ENCODE measurements at places on chromosomes 11 and 22. TPM values are rescaled to one million over a fixed set of nuclear protein-coding genes. Genes with fewer than 3 reads are reported as not detected.

Gene RIMBP3C
- total RNA-seq: 0.07 TPM

Gene UPB1
- 0.16 TPM for total RNA-seq

DNA sequence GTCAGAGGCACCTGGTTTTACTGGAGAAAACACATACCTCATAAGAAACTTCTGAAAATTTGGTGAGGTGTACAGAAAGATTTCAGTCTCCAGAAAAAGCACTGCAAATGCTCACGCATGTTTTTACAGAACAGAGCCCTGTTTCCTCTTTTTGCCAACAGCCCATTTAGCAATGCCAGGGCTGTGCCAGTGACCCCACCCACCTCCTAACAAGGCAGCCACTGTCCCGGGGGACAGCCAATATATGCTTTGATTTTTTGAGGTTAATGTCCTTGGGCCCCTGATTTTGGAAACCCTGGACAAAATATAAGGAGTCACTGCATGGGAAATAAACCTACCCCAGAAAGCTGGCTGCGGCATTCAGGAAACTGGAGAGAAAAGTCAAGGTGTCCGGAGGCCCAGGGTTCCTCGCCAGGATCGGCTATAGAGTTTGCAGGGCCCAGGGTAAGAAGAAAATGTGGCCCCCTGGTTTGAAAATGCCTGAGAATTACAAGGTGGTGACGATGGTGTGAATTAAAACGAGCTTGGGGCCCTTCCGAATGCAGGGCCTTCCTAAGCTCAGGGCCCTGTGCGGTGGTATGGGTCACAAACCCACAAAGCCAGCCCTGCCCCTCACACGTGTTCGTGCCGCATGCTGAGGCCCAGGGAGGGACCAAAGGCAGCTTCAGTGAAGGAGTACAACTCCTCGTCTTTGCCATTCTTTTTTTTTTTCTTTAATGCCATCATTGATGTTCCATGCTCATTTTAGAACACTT is 71.1 kb upstream of the WNT7B start:
- DNase-seq: no peak

- DNase-seq: no peak
Observed at GRCh38 chr22:27993774-27994350, 74.8 kb upstream of the PITPNB start.

DNA sequence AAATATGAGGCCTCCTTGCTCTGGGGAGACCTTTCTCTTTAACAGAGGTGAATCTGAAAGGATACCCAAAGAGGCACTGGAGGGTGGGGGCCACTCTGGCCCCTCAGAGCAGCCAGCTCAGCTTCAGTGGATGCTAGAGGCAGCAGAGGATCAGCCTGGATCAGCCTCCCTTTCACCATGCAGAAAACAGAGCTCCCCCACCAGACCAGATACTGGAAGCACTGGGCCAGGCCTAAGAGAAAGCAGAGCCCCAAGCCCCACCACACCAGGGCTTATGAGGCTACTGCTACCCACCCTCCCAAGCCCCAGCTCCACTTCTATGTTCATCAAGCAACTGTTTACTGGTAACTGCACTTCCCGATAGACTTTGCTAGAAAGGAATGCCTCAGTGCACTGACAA is 4.0 kb upstream of the SLC43A3 start:
- DNase-seq: no peak

DNA sequence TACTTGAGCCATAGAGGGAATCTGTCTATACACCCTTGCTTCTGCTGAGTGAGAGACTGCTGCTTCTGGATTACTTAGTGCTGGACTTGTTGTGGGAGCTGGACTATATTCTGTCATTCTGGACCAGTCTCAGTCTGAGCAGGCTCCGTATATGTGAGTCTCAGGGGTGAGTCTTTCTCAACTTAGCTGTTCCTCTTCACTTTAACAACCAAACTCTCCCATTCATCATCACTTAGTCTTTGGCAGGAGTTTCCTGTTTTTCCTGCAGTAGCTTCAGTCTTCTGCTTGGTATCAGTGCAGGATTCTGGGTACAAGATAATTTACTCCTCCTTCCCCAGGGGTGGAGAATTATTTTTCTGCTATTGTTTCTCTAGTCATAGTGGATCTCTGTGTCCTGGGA is 779.5 kb downstream of the METTL15 start:
- DNase-seq: no peak

- DNase-seq: no peak
Observed at GRCh38 chr11:121347813-121348212, 55.2 kb downstream of the SC5D start.

- no peak for DNase-seq
Observed at GRCh38 chr22:42397332-42398249, 34.6 kb downstream of the NFAM1 start.

GRCh38 chr11:109378034-109378433 is 44.0 kb upstream of the C11orf87 start:
- DNase-seq: no peak

DNA sequence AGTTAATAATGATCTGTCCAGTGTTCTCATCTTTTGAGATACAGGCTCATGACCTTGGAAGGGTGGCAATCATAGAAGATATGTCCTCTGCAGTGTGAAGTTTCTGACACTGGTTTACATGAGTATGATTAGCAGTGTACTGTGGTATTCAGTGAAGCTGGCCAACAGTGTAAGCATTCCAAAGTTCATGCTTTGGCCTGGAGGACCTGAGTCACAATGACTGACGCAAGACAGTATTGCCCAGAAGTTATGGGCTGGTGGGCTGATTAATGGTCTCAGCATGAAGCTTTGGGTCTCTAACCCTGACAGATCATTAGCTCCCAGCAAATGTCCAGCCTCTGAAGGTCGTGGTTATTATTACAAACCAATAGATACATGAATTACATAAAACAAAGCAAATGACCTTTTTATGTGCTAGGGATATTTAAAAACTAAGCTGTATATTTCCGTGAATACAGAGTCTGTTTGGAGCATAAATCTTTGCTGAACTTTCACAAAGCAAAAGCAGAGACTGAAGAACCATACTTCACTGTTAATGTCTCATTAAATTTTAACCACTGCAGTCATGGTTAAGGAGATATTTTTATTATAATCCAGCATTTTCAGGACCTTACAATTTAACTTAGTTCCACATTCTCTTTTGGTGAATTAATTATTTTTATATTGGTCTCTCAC is 28.3 kb upstream of the USP47 start:
- DNase-seq: no peak

DNA sequence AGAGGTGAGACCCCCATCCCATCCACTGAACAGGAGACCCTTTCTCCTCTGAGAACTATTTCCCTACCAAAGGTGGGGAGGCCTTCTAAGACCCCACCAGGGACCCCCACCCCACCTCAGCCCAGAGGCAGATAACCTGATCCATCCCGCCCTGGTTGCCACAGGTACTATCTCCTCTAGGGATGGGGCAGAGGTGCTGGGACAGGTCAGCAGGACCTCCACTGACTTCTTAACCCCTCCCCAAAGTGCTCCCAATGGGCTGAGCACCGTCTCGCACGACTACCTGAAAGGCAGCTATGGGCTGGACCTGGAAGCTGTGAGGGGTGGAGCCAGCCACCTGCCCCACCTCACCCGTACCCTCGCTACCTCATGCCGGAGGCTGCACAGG is 4.3 kb downstream of the INPPL1 start:
- DNase-seq: no peak

DNA sequence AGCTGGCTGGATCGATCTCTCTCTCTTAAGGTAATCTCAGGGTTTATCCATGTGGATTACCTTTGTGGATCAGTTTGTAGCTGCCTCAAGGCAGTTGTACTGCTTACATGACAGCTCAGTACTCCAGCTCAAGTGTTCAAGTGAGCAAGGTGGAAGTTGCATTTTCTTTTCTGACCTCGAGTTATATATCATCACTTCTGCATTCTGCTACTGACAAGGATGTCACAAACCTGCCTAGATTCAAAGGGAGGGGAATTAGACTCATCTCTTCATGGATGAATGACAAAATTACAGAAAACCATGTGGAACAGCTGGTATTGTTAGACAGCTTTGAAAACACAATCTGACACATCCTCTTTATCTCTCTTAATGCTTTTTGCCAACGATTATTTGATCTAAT is 6.1 kb upstream of the TCN2 start:
- DNase-seq: no peak

Gene TXN2
- total RNA-seq: 101 TPM

Gene POU2AF1
- total RNA-seq: 3.7 TPM

Gene PHF21B
- total RNA-seq: not detected

- no peak for DNase-seq
Observed at GRCh38 chr11:123139206-123139605, 55.8 kb downstream of the CLMP start.

- DNase-seq: no peak
Observed at GRCh38 chr11:72222106-72222891, 2.3 kb upstream of the INPPL1 start.

Gene PIK3IP1
- 8.4 TPM for total RNA-seq

Gene NRXN2
- 5.4 TPM for total RNA-seq

Gene PDGFD
- 5.4 TPM for total RNA-seq

Measured in colonic mucosa (tissue), 4 donors.